ENCODE measurements at places on chromosomes 6 and 20. TPM values are rescaled to one million over a fixed set of nuclear protein-coding genes. Genes with fewer than 3 reads are reported as not detected.

GHRH gene
- total RNA-seq, result not detected

SLC22A7 gene
- total RNA-seq, result not detected

GRCh38 chr6:107936162-107936909, 21.7 kb downstream of the SEC63 start:
- DNase-seq, result no peak

ALDH8A1 gene
- total RNA-seq, result not detected

- DNase-seq, result no peak
Measured at GRCh38 chr20:34211591-34211990, 29.6 kb upstream of the ASIP start.

DNA sequence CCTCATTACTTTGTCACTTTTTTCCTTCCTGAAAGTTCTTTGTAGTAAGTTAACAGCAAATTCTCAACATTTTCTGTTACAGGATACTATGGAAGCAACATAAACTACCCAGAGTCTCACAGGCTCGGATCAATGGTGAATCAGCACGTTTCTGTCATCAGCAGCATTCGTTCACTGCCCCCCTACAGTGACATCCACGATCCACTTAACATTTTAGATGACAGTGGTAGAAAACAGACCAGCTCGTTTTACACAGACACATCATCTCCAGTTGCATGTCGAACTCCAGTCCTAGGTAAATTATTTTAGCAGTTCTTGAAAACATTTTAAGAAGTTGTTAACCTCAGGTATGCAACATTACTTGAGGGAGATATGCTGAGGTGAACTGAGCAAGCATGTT, 51.6 kb downstream of the RFX6 start:
- no peak for DNase-seq

GRCh38 chr6:150228072-150228733, 85.4 kb downstream of the PPP1R14C start:
- no peak for DNase-seq

GRCh38 chr6:138162111-138162954, 594 bp downstream of the ARFGEF3 start:
- DNase-seq, result peak; percentile 42

DNA sequence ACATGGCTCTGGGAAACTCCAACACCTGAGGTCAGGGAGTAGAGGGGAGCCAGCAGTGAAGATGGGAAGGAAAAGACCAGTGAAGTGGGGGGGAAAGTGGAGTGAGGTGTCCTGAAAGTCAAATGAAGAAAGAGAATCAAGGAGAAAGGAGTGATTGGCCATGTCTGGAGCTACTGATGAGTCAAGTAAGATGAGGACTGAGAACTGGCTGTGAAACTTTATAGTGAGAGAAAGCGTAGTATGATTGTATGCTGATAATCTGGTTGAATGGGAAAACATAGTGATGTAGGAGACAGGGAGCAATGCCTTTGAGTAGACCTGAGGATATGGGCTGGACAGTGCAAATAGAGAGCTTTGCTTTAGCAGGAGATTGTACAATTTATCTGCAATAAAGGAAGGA, 183.6 kb upstream of the GMDS start:
- DNase-seq, result no peak

DNA sequence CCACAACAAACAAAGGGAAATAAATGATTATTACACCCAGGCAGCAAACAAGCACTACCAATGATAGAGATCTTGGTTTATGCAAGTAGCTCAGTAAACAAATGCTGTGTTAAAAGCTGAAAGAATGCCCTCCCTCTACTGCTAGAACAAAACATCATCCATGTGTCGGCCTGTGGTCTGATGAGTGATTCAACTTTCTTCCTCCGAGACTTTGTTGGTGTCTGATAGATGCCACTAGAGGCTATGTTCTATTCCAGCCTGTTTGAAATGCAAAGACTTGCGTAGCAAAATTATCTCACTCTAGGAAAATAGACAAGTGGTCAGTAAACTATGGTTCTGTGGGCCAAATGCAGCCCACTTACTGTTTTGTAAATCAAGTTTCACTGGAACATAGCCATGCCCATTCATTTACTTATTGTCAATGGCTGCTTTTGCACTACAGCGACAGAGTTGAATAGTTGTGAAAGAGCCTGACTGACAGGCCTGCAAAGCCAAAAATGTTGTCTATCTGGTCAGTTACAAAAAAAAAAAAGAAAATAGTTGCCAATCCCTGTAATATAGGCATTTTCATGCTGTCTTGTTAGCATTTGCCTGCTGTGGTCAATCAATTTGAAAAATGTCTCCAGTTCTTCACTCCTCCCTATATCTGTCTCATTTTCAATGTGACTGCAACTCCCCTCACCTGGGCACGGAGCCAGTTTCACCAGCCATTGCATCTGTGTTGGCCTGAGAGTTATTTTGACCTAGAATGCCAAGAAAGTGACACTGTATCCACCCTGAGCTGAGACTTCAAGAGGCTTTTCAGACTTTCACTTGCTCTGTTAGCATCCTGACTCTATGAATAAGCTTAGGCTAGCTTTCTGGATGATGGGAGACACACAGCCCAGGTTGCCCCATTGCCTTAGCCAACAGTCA, 544.6 kb upstream of the BTBD3 start:
- peak; percentile 84 for DNase-seq

DNA sequence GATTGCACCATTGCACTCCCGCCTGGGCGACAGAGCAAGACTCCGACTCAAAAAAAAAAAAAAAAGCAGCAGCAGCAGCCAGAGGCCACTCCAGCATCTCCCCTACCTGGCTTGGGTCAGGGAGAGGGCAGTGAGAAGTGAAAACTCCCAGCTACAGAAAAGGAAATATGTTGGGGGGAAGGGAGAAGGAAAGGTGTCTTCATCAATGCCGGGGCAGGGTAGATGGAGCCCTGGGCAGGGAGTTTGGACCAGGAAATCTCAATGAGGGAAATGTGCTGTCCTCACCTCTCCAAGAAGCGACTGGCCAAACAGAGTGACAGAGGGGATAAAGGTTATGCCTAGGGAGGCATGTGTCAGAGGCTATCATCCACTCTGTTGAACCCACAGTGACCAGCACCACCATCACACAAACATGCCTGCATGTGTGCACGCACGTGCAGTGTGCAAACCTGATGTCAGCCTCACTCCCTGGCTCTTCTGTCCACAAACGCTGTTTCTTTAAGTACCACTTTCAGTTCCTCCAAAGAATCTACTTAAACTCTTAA, 887 bp upstream of the AIF1 start:
- no peak for DNase-seq

DNA sequence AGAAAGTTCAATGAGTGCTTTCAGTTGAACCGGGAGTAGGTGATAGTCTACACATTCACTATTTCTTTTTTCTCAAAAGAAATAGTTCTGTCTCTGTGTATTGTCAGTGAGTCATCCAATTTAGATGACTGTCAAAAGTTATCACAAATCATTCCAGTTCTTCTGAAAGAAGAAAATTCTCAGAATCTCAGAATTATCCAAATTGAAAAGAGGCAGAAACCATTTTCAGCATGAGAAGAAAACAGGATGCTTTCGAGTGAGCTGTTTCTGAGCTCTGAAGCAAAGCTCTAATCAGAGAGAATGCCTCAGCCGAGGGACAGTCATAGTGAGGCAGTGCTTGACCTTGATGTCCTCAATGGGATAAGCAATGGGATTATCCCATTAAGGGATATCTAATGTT, 97.9 kb downstream of the HUS1B start:
- no peak for DNase-seq

DNA sequence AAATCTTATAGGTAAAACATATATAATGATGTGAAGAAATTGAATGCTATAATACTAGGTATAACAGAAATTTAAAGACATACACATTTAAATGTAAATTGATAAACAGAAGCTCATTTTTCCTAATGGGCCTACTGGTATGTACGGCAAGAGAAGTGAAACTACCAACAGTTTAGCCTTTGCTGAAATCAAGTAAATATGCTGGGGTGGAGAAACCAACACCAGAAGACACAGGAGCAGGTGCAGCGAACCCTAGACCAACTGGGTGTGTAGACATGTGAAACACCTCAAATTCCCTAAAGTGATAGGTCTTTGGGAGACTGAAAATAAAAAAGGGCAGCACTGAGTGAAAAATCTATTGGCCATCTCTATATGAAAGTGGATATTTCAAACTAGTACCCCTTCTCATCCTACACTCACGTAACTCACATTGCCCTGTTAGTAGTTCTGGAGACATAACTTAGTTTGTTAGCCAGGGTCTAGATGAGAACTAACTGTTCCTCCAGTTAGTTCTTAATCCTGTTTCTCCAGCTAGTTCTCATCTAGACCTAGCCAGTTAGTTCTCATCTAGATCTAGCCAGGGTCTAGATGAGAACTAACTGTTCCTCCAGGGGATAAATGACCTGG, 53.1 kb downstream of the SLC35D3 start:
- no peak for DNase-seq

DNA sequence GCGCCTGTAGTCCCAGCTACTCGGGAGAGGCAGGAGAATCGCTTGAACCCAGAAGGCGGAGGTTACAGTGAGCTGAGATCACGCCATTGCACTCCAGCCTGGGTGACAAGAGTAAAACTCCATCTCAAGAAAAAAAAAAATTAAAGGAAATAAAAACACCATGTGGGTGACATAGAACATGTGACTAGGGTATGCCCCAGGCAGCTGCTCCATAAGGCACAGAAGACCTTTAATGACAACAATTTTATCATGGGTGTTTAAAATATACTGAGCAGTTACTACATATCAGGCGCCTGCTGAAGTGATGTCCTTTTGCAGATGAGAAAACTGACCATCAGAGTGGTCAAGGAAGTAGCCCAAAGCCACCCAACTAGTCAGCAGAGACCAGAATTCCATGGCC, 8.0 kb downstream of the PEDS1 start:
- no peak for DNase-seq

DNA sequence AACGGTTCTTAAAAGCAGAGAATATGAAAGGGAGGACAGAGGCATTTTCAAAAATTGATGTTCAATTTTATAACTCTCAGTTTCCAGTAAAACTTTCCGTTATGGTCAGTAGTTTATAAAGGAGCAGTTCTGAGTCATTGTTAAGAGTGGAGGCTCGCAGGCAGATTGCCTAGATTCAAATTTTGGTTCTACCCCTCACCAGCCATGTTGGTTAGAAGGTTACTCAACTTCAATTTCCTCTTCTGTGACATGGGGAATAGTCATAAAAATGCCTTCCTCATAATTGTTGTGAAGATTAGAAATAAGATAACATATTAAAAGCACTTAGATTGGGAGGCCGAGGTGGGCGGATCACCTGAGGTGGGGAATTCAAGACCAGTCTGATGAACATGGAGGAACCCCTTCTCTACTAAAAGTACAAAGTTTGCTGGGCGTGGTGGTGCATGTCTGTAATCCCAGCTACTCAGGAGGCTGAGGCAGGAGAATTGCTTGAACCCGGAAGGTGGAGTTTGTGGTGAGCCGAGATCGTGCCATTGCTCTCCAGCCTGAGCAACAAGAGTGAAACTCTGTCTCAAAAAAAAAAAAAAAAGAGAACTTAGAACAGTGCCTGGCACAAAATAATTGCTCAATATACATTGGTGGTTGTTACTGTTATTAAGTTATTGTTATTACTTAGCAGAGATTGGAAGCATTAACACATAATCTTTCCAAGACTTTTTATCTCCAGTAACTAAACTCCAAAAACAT, 348.9 kb downstream of the NRN1 start:
- peak; percentile 84 for DNase-seq

DNA sequence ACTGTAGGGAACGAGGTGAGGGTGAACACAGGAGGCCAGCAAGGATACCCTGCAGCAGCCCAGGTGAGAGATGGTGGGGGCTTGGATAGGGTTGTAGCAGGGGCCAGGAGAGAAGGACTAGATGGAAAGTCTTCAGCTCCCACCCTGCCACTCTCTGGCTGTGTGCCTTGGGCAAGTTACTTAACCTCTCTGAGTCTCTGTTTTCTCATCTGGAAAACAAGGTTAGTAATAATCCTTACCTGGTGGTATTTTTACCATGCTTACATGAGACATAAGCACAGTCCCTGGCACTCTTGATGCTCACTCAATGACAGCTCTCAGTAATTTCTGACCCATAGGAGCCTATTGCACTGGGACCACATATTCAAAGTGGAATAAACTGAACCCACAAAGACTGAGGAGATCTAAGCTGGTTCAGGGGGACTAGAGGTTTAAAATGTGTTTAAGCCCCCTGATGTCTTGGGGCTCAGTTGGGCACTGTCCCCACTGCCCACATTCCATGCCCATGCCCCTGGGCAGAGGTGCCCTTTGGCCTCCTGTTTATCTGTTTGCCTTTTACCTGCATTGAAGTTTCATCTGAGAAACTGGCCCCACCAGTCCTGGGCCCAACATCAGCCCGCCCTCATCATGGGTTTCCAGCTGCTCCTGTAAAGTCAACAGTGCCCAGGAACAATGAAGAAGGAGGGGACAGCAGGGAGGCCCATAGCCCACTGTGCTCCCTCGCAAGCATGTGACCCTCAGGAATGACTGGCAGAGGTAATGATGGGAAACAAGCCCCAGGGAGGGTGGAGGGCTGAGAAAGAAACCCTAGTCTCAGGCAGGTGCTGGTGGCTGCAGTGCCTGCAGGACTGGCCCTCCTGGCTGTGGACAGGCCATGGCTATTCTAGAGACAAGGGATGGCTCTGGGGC, 104.0 kb downstream of the VEGFA start:
- DNase-seq, result no peak

DNA sequence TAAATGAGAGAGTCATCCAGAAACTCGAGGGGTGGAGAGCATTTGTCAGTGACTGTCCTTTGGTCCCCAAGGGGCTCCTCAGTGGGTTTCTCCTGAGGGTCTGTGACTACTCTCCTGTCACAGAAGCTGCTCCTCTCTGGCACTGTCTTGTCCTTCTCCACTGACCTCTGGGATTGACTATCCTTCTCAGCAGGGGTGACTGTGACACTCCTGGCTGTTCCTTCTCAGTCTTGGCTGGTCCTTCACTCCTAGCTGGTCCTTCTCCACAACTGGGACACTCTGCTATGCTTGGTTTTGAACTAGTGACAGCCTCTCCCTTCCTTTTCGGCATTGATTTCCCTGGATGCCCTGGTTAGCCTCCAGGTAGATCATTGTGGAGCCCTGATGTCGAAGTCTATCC, 33.5 kb downstream of the DYNLT1 start:
- no peak for DNase-seq

DNA sequence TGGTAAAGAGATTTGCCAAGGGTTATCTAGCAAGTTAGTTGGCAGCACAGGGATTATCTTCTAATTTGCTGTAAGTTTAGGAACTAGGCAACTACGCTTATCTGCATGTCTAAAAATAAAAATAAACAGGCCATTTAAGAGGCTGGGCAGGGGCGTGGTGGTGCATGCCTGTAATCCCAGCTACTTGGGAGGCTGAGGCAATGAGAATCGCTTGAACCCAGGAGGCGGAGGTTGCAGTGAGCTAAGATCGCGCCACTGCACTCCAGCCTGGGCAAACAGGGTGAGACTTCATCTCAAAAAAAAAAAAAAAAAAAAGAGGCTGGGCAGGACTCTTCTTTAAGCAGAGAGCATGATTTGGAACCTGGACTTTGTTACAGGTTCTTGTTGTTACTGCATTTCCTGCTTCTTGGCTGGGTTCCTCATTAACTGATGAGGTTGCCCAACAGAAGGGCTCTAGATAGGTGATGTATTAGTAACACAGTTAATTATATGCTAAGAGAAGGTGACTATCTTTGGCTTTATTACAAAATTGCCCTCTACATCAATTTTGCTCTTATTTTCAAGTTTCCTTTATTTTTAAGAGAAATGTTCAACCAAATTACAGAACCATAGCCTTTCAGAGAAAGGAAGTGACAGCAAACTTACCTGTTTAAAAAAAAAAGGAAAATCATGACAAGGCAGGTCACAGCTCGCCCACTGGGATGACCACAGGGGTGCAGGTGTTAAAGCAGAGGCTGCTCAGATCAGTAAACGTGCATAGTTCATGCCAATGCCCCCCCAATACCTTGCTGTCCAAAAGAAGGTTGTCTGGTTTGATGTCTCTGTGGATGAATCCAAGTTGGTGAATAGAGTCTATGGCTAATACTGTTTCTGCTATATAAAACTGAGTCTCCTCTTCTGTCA, 32.5 kb downstream of the STK38 start:
- DNase-seq, result no peak

HLA-DRB1 gene
- not detected for total RNA-seq

Measured in M059J (cell line).